ENCODE measurements at places on chromosomes 3 and 15.

GRCh38 chr3:139655909-139656595 is 21.7 kb downstream of the NMNAT3 start:
- no peak for DNase-seq

DNA sequence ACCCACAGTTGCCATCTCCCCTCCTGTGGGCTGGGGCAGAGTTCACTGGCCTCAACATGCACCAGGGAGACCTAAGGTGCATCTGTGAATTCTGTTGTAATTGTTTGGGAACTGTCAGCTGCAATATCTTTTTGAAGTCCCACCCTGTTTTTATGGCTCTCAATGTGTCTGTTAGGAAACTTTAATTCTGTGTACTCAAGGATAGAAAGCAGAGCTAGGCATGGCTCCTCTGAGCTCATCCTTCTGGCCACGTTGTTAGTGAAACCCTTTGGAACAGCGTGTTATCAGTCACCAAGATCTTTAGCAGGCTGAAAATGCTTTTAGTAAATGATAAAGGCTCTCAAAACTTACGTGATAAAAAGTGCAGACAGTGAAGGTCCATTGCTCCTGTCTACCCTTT is 33.6 kb upstream of the MTMR10 start:
- no peak for DNase-seq

DNA sequence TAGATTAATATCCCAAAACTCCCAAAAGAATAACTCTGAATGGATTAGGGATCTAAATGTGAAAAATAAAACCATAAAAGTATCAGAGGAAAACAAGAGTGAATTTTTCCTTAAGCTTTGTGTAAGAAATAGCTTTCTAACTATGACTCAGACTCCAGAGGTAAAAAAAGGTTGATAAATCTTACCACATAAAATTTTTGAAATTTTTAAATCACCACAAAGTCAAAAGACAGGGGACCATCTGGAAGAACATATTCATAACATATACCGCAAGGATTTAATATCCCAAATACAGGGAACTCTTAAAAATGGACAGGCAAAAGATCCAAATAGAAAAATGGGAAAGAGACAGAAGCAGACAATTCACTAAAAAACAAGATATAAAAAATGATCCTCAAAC is 145.0 kb downstream of the ARNT2 start:
- no peak for DNase-seq

- no peak for DNase-seq
These were observed 207.5 kb downstream of the SATB1 start for GRCh38 chr3:18217507-18218174.

- DNase-seq, result no peak
These were observed 17.5 kb downstream of the SENP7 start for GRCh38 chr3:101495552-101495951.

GRCh38 chr3:60047426-60048200 is 997.8 kb upstream of the CFAP20DC start:
- DNase-seq, result no peak

GRCh38 chr3:46889381-46890110 is 12.0 kb downstream of the PTH1R start:
- no peak for DNase-seq

- no peak for DNase-seq
These were observed 163.7 kb upstream of the TP63 start for GRCh38 chr3:189467451-189467850.

GRCh38 chr3:133466531-133467386 is 66.9 kb downstream of the BFSP2 start:
- DNase-seq, result no peak

GRCh38 chr3:111610612-111611054 is 15.5 kb upstream of the ZBED2 start:
- peak; percentile 15 for DNase-seq

GRCh38 chr3:161695811-161696210 is 199.2 kb downstream of the OTOL1 start:
- DNase-seq, result no peak

DNA sequence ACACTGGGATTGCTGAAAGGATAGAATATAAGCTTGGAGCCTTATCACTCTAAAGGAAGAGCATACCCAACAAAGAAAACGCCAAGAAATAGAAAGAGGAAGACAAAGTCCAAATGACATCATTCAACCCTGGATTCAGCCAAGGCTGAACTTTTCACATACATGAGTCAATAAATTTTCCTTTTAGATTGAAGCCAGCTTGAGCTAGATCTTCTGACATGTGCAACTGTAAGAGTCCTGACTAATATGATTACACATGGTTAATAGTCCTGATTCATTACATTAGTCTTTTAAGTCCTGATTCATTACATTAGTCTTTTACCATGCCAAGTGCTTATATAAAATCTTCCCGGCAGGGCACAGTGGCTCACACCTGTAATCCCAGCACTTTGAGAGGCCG is 13.6 kb upstream of the DENND6A start:
- no peak for DNase-seq

GRCh38 chr3:173857154-173857553 is 459.6 kb downstream of the NLGN1 start:
- no peak for DNase-seq

GRCh38 chr3:120338517-120338916 is 10.6 kb downstream of the LRRC58 start:
- DNase-seq, result no peak

DNA sequence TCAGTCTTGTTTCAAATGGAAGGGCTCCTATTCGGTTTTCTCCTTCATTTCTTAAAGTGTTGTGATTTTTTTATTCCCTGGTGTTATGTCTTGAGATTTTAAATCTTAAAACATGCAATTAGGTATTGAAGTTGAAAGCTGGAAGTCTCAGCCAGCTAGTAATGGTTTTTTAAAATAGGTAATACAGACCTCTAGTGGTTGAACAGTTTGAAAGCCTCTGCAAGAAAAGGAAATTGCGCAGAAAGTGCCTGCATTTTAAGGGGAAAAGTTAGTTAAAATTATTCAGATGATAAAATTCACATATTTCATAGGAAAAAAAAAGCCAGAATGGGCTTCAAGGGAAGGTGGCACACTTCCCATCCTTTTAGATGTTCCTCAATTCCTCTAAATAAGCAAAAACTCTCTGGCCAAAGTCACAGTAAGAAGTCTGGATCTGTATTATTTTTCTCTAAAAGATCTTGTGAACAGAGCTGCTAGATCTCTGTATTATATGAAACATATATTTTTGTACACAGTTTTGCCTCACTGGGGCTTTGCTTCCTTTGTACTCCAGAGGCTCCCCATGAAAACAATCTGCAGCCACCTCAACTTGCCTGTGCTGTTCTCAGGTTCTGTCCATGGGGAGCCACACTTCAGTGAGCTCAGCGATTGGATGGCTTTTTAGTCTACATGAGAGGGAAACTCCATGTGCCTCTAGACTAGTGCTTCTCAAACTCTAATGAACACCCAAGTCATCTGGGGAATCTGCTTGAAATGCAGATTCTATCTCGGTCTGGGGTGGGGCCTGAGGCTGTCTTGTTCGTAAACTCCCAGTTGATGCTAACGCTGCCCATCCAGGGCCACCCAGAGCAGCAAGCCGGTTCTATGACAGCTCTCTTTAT is 21.5 kb downstream of the AGTR1 start:
- DNase-seq, result no peak

GRCh38 chr3:185337231-185337816 is 25.6 kb upstream of the MAP3K13 start:
- no peak for DNase-seq

DNA sequence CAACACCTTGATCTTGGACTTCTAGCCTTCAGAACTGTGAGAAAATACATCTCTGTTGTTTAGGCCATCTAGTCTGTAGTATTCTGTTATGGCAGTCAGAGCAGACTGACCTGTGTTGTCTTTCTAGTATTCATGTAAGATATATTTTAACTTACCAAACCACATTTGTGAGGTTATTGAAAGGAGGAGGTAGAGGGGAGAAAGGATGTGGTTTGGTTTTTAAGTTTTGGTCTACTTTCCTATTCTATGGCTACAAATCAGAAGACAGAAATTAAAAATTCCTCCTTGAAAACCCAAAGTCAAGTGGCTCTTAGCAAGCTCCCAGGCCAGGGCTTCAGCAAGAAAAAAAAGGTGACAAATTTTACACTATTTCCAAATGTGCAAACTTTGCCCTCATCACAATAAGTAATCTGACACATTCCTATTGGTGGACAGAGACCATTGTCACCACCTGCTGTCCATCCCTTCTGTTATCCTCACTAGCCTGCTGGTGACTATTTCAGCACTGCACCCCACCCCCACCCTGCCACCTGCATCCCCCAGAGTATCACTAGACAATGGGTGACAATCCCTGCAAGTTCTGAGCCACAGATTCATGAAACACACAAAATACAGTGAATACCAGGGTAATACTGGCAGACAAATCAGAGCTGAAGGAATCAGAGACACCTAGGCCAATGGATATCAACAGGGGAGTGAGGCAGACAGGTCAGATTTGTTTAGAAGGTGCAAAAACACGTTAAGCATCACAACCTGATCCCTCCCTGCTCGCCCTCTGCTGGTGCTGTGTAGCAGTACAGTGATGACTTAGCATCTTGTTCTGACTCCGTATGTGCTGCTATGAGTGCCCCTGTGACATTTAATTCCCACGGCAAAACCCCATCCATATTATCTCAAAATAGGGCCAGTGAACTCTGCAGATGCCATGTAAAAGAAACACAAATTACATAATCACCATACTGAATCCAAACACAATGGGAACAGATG is 79.0 kb upstream of the DCLK3 start:
- peak; percentile 35 for DNase-seq

GRCh38 chr3:197135212-197135611 is 105.6 kb upstream of the MELTF start:
- DNase-seq, result no peak

GRCh38 chr15:87881026-87881425 is 375.5 kb downstream of the NTRK3 start:
- no peak for DNase-seq

DNA sequence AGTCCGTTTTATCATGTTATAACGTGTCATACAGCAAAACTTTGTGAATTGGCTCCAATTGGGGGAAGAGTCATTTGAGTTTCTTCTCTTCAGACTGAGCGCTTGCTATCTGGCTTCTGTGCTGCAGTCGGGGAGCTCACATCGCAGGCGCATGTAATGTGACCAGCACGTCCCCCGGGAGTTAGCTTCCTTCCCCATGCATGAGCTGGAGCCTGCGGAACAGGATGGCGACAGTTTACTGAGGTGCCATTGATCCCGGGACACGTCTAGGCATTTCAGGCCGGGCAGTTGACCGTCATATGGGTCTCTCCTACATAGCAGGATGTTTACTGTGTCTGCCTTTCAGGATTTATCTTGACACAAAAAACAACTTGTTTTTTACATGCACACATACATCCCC is 44.8 kb downstream of the CMTM8 start:
- DNase-seq, result no peak

GRCh38 chr3:50475348-50475747 is 28.1 kb downstream of the CACNA2D2 start:
- DNase-seq, result no peak

- DNase-seq, result no peak
These were observed 73.4 kb downstream of the CCK start for GRCh38 chr3:42192334-42193200.

DNA sequence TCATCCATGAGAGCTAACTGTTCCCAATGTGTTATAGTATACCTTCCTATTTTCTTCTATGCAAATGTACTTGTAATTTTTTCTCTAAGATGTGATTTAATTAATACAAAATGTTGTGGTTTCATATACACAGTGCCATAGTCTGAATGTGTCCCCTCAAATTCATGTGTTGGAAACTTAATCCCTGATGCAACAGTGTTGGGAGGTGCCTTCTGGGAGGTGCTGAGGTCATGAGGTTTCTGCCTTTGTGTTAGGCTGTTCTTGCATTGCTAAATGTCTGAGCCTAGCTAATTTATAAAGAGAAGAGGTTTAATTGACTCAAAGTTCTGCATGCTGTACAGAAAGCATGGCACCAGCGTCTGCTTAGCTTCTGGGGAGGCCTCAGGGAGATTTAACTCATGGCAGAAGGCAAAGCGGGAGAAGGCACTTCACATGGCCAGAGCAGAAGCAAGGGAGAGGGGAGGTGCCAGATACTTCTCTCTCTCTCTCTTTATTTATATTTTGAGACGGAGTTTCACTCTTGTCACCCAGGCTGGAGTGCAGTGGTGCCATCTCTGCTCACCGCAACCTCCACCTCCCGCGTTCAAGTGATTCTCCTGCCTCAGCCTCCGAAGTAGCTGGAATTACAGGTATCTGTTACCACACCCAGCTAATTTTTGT is 34.7 kb upstream of the BNIP2 start:
- no peak for DNase-seq

GRCh38 chr15:96330450-96331143 is at the start of gene NR2F2:
Gene NR2F2 (plus strand): TSS chr15:96330700. CDS start chr15:96332106, 1,406 bp downstream.
- no peak for DNase-seq

DNA sequence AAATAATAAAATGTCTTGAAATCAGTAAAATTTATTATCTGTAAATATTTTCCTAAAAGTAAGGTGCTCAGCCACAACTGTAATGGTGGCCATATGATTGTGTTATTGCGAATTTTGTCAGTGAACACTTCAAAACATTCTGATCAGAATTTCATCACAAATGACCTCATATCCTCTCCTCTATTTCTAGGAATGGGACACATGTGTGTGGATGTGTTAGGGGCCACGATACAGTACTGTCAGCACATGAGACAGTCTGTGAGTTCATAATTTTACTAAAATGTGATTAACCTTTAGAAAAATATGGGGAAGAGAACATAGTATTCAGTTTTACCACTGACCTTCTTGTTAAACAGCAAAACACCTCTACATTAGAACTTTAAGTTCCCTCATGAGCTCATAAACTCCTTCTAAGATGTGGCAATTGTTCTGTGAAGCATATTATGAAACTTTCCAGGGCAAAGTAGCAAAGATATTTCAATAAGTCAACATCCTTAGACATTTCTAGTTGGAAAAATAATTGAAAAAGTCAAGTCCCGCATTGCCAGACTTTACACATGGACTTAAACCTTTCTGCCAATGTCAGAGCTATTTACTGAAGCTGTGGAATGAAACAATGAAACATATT is 158.2 kb upstream of the ABI3BP start:
- DNase-seq, result no peak
